ENCODE measurements at places on chromosomes 6 and 20.

- no peak for DNase-seq
Measured at GRCh38 chr6:20946022-20946421, 411.8 kb downstream of the CDKAL1 start.

DNA sequence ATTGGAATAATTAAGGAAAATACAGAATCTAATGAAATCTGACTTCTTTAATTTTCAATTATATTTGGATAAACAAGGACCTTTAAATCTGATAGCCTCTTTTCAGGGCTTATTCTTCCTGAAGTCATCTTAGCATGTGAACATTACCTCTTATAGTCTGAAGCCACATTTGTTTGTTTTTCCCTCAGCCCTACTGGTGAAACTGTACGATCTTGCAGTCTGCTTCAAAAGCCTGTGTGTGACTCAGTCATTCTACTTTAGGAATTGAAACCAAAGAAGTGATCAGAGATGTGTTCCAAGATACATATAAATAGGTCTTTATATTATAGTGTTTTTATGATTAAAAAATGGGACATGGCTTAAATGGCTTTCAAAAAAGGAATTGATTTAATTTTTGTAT is 67.5 kb downstream of the MACROD2 start:
- DNase-seq, result no peak

DNA sequence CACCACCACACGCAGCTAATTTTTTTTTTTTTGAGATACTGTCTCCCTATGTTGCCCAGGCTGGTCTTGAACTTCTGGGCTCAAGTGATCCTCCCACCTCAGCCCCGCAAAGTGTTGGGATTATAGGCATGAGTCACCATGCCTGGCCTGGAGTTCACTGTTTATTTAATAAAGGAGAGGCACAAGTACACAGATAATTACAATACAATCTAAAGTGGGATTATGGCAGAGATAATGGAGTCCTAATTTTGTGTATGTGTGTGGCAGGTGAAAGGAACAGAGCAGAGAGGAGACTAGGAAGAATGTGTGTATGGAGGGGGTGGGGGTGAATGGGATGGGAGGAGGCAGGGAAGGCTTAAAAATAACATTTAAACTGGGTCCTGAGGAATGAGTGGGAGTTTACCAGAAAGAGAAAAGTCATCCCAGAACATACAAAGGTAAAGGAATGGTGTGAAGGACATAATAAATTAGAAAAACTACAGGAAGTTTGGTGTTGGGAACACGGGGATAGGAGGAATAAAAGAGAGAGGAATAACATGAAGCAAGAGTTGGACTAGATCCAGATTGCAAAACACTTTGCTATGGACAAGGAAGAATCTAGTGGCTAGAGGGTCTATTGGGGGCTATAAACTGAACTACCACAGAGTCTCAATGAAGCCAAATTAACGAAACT is 4.4 kb downstream of the NCOA5 start:
- peak; percentile 17 for DNase-seq

GRCh38 chr6:32615885-32616532 is 21.2 kb upstream of the HLA-DQA1 start:
- DNase-seq, result no peak

- peak; percentile 53 for DNase-seq
Measured at GRCh38 chr6:30325150-30325872, 1.4 kb upstream of the TRIM39 start.

DNA sequence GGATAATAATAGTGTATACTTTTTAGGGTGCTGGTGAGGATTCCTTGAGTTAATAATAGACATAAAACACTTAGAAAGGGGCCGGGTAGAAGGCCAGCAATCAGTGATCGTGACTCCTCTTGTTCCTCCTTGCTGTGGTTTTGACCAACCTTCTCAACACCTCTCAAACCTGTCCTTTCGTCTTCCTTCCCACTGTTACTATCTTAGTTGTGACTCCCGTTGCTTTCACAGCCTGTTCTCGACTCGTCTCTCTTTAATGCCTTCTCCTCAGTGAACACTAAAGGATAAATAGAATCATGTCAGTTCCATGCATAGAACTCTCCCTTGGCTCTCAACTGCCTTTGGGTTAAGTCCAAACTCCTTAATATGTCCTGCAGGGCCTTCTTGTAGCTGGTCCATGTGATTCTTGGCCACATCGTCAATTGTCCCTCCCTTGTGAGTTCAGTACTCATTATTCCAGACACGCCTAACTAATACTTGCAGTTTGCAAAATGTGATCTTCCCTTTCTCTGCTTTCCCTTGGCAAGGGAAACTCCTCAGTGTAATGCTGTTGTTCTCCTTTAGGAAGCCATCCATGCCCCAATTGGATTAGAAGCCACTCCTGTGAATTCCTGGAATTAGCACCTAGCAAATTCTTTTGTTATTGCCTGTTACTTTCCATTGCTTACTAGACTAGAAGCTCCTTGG is 164.9 kb downstream of the UTRN start:
- no peak for DNase-seq

DNA sequence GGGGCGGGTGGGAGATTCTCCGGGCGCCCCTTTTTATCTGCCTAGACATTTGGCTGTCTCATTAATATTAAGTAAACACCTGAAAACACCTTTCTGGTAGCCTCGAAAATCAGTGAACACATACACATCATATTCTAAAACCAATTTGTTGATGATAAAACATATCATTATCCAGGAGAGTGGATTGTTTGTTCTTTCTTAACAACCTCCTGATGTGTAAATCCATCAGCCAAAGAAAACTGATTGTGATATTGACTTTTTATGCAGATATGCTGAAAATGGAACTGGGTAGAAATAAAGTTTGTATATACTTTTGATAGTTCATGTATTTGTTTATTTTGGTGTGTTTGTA is 75.7 kb downstream of the ADGRG6 start:
- DNase-seq, result no peak

DNA sequence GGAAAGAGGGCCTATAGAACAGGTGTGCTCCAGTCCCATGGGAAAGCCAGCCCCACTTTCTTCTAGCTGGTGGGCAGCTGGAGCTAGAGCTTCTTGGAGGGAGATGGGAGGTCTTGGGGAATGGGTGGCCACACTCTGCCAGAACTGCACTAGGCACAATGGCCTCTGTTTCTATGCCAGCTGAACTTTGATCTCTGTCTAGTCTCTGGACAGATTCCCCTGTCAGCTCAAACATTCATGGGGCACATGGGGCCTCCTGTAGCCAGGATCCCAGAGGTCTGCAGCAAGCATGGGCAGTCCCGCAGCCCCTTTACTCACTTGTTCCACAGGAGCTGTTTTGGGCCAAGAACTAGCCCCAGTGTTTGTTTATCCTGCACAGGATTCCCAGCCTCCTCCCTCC is 591.3 kb upstream of the HS3ST5 start:
- no peak for DNase-seq

- DNase-seq, result no peak
Measured at GRCh38 chr20:13348311-13349234, 127.5 kb downstream of the ISM1 start.

GRCh38 chr6:107275330-107275865 is 160.1 kb upstream of the BEND3 start:
- no peak for DNase-seq

Measured in NCI-H1436 (cell line).